ENCODE measurements at places on chromosomes 11 and 22. TPM values are rescaled to one million over a fixed set of nuclear protein-coding genes. Genes with fewer than 3 reads are reported as not detected.

The OR51M1 gene
- not detected for total RNA-seq

The RHOD gene
- 0.33 TPM for total RNA-seq

The ACRV1 gene
- total RNA-seq, result not detected

The PRR14L gene
- total RNA-seq, result 61.3 TPM

The OR5AS1 gene
- not detected for total RNA-seq

The IGF2 gene
- 0.70 TPM for total RNA-seq

The GRIA4 gene
- total RNA-seq, result not detected

The OR52H1 gene
- total RNA-seq, result not detected

The OR5B21 gene
- total RNA-seq, result 0.25 TPM

The FLRT1 gene
- total RNA-seq, result 0.05 TPM

The LRRC10B gene
- 0.13 TPM for total RNA-seq

The CKAP5 gene
- total RNA-seq, result 157 TPM

The ACTN3 gene
- 0.35 TPM for total RNA-seq

The HORMAD2 gene
- total RNA-seq, result 0.23 TPM

The GLB1L2 gene
- total RNA-seq, result 2.5 TPM

The KIAA1671 gene
- 35.0 TPM for total RNA-seq

The MYBPC3 gene
- total RNA-seq, result not detected

The LDHAL6A gene
- not detected for total RNA-seq

The RAC2 gene
- total RNA-seq, result 1,005 TPM

The NRIP3 gene
- 1.9 TPM for total RNA-seq

The PGGHG gene
- 113 TPM for total RNA-seq

The CD248 gene
- not detected for total RNA-seq

The C22orf31 gene
- not detected for total RNA-seq

Data from activated CD4-positive, alpha-beta memory T cell treated with anti-CD3 and anti-CD28 coated beads, Interleukin-2, amount 10 ng/mL, durations not matched to agents 7 days and 5 days (primary cell).